ENCODE measurements at places on chromosomes 6 and 20.

- DNase-seq = no peak
Observed at GRCh38 chr20:43972692-43973091, 58.0 kb downstream of the TOX2 start.

DNA sequence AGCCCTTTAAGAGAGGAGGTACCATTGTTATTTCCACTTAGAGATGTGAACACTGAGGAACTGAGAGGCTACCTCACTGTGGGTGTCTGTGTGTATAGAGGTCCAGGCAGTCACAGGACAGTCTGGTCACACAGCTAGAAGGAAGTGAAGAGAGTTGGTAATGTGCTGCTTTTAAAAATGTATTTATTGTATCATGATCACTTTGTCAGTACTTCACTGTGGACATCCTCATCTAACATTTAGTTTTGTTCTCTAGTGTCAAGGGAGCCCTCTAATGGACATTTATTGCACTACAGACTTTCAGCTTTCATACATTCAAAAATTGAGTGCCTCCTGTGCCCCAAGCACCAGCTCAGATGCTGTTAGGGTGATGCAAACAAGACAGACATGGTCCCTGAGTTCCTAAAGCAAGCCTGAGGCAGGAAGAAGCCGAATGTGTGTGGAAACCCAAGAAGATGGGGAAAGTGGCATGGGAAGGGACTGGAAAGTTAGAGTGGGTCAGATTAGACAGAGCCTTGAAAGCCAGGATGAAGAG is 123.0 kb downstream of the SLC16A10 start:
- DNase-seq = no peak

DNA sequence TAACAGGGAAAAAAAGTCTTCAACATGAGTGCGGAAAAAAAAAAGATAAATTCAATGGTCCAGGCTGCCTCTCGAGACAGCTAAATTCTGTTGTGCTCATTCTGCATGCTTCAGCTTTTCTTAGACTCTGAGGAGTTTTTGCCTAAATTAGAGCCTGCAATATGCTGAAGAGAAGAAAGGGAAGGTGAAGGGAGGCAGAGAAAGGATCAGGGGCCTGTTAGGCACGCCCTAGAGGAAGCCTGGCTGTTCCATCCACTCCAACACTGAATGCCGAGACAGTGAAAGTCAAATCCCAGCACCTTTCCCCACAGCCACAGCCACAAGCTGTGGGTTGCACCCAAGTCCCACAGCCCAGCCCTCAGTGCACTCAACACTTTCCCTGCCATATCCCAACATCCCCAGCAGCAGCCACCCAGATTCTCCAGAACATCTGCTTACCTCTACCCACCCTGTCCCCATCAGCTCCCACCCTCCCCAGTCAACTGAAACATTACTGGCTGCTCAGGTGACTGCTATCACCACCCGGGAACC is 37.3 kb downstream of the PREX1 start:
- no peak for DNase-seq

DNA sequence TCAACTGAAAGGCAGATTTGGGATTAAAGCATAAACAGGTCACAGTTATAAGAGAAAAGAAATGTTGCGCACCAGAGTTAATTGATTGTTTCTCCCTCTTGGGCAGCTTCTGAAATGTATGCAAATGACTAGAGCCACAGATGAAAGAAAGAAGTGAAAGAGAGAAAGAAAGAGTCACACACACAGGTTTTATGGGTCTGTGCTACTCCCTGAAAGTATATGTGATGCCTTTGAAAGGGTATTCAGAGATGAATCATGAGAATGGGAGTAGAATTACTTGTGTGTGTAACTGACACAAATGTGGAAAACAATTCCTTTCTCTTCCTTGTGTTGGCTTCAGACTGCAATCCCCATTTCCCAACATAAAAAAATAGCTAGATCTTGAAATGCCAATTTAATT is 196.9 kb downstream of the FOXA2 start:
- DNase-seq = no peak

GRCh38 chr6:138492113-138492512 is 7.2 kb downstream of the NHSL1 start:
- DNase-seq = no peak

DNA sequence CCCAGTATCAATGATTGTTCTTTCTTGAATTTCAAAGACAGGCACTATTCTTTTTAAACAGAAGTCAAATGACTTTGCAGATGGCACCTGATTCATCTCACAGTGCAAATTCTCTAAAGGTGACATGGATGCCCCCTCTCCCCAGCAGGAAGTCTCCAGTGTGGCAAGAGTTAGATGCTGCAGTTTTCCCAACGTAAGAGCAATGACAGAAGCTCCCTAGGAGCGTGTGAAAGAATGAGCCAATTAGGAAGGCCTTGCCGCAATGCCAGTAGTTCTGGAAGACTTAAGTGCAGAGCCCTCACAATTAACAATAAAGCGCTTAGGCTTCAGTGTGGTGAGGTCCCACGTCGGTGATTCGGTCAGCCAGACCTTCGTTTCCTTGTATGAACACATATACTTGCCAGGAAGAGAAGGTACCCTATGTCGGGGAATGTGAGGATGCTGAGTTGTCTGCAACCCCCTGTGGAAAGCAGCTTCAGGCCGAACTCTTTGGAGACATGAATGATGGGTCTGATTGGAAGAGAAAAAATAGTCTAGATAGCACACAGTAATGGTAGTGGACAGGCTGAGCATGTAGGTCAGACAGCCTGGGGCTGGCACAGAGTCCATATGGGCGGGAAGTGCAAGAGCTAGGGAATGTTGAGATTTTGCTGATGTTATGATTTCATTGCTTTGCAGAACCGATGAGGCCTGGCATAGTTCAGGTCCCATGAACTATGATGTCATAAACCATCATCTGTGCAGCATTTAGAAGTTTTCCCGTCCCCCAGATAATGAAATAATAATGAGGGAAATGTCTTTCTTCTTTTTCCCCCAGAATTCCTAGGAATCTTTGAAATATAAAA is 132.6 kb downstream of the PHACTR1 start:
- no peak for DNase-seq

DNA sequence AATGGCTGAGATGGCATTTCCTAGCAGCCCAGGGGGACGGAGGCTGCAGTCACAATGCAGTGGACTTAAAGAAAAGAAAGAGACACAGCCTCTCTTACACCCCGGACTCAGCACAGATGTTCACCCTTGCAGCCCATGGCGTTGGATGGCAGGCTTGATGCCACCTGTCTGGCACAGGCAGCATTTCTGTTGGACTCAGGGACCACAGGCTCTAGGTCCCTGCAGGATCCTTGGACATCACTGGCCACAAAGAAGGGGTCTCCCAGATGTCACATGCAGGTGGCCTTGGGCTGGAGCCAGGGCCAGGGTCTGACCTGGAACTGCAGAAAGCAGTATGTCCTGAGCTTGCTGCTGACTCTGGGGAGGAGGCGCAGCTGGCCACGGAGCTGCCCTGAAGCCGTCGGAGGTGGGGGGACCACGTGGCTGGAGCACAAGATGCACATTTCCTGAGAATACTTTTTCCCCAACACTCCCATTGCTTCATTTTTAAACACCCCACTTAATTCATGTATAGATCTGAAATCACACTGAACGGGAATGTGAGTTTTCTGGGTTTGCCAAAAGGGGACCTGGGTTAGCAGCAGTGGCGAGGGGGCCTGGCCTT is 102.3 kb upstream of the SULF2 start:
- DNase-seq = no peak

DNA sequence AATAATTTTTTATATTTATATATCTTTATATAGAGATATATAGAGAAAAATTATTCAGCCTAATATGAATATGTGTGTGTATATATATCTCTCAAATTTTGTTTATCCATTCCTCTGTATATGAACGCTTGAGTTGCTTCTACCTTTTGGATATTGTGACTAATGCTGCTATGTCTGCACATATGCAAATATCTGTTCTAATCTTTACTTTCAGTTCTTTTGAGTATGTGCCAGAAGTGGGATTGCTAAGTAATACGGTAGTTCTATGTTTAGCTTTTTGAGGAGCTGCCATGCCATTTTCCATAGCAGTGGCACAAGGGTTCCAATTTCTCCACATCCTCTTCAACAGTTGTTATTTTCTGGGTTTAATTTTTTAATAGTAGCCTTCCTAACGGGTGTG is 72.8 kb upstream of the CEP85L start:
- DNase-seq = no peak

- no peak for DNase-seq
Observed at GRCh38 chr20:43669332-43669731, 2.4 kb downstream of the MYBL2 start.

- no peak for DNase-seq
Observed at GRCh38 chr6:146883640-146884531, 285.1 kb downstream of the ADGB start.

DNA sequence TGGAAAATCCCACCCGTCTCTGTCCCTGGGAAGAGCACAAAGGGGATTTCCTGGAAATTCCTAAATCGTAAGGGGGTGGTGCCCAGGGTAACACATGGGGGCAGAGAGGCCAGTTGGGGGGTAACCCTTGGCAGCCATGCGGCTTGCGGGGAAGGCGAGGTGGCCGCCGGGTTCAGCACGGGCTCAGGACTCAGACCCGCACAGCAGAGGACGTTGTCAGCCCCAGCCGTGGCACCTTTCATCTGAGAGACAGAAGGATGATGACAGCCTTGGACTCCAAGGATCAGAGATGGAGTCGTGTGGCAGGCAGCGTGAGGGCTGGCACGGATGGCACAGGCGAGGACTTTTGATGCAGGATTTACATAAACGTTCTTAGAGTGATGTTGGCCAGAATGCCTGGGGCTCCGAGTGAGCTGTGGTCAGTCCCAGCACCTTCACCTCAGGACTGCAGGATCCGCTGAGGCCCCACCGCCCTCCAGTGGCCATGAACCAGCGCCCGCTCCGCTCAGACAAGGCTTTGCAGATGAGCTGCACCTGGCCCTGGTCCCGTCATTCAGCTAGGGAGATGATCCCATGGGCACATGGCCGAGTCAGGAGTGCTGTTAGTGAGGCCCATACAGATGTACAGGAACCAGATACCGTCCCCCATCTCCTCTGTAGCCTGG is 190.3 kb downstream of the TAF4 start:
- no peak for DNase-seq

GRCh38 chr20:41089555-41089954 is 47.8 kb upstream of the PLCG1 start:
- DNase-seq = no peak

GRCh38 chr6:43963203-43963602 is 164.0 kb downstream of the MRPL14 start:
- no peak for DNase-seq

DNA sequence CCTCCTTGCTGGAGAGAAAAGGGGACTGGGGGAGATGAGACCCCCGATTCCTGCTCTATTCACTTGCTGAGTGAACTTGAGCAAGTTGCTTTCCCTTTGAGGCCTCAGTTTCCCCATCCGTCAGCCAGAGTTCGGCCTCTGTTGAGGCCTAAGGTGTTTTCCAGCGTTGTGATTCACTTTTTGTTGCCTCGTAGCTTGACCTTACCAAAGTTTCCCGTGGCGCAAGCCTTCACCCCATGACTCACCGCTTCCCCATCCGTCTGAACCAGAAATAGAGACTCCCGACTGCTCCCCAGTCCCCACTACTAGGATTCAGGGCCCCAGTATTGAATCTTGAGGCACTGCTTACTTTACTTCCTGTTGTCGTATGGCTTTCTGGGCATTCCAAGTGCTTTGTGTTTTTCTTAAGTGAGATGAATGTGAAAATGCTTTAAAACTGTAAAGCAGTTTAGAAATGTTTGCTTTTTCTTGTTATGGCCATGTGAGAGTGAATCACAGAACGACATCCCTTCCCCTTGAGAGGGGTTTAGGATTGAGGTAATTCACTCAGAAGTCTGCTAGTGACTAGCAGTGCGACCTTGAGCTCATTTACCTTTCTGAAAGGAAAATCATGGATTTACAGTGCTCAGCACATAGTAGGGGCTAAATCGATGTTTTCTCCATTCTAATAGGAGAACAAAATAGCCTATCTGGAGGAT is 1.2 kb downstream of the CHMP4B start:
- no peak for DNase-seq

DNA sequence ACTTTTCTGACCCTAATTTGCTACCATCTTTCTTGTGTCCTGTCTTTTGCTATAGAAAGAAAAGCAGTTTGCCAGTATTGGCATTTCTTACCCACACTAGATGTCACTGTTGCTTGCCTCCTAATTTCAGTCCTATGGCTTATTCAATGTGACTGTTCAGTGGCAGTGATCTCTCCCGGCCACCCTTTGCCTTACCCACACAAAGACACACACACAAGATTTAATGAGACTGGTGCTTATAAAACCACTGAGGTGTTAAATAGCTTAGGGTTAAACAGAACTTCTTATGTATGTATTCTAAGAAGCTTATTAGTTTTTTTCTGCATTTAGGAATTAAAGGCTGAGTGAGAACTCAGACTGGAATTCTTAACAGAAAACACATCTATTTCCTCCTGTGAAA is 233.6 kb upstream of the ASCC3 start:
- no peak for DNase-seq

Data from cortex of kidney (tissue), 1 donor.